Activated naive CD4-positive, alpha-beta T cell treated with anti-CD3 and anti-CD28 coated beads for 36 hours (primary cell): ENCODE measurements at places on chromosomes 4 and X. TPM values are rescaled to one million over a fixed set of nuclear protein-coding genes. Genes with fewer than 3 reads are reported as not detected.

The STPG2 gene
- not detected for total RNA-seq

The SORCS2 gene
- 0.07 TPM for total RNA-seq

The KCND1 gene
- total RNA-seq: 2.1 TPM

The UCP1 gene
- total RNA-seq: not detected

The SSX3 gene
- not detected for total RNA-seq

The EPHA5 gene
- total RNA-seq: not detected

The WNK3 gene
- total RNA-seq: 0.25 TPM

The HNRNPD gene
- total RNA-seq: 367 TPM

The H2BW1 gene
- total RNA-seq: not detected

The GABRA4 gene
- total RNA-seq: not detected

The GPC3 gene
- 0.49 TPM for total RNA-seq

The PDLIM3 gene
- total RNA-seq: 0.25 TPM

The ADGRG2 gene
- not detected for total RNA-seq

The LIMCH1 gene
- total RNA-seq: not detected

The PPARGC1A gene
- not detected for total RNA-seq

DNA sequence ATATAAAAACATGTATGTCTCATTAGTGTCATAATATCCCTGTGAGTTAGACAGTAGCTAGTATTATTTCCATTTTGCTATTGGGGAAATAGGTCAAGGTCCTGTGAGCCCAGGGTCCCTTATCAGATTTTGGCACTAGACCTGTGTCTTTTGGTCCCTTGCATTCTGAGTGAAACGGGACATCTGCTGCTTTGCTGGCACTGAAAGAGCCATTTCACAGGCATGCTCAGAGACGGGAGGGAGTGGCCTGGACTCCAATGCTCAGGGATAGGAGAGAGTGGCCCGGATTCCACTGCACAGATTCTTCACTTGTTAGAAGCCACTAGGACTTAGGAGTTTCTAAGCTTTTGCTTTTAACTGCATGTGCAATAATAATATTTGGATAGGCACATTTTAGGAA is 177.2 kb downstream of the TSPAN5 start:
- no peak for DNase-seq

GRCh38 chr4:108155373-108155772 is 13.4 kb downstream of the LEF1 start:
- DNase-seq: peak; percentile 76

DNA sequence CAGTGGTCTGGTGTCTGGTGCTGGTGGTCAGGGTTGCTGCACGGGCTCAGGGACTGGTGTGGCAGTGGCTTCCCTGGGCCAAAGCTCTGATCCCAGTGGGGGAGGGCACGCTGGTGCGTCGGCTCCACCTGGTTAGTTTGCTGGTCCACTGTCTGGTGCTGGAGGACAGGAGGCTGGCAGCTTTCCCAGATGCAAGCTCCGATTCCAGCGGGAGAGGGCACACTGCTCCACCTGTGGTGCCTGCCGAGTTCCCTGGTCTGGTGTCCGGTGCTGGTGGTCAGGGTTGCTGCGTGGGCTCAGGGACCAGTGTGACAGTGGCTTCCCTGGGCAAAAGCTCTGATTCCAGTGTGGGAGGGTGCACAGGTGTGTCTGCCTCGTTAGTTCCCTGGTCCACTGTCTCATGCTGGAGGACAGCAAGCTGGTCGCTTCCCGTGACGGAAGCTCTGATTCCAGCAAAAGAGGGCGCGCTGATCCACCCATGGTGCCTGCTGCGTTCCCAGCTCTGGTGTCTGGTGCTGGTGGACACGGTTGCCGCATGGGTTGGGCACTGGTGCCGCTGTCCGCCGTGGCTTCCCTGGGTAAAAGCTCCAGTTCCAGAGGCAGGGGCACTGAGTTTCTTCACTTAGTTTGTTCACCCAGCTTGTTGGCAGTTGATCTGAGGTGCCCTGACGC is 5.8 kb downstream of the VMA21 start:
- no peak for DNase-seq

DNA sequence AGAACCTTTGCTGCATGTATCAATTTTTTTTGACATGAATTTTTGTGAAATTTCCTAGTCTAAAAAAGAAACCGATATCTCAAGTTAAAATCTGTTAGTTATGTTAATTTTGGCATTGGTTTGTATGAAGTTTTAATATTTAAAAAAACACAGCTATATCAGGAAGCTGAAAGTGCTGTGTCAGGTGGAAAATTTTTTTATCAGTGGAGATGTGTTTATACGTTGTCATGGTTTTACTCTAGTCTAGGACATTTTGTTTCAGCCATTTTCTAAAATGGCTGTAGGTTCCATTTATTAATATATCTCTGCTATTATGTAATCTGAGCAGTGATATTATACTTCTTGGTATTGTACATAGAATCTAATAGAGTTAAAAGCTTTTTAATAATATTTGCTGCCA is 34.2 kb downstream of the OCRL start:
- no peak for DNase-seq

DNA sequence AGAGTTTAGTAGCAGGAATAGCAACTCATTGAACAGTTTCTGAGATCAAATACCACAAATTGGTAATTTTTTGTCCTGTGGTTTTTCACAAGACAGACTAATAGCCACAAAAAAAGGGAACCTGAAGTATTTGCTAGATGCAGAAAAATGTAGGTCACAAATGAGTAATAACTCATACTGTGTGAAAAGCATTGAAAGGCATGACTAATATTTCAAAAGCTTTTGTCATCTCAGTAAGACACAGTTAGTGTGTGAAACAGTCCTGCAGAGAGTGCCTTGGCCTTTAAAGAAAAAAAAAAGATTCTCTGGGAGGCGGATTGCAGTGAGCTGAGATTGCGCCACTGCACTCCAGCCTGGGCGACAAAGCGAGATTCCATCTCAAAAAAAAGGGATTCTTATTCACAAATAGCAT is 31.4 kb upstream of the SLC25A31 start:
- DNase-seq: no peak

DNA sequence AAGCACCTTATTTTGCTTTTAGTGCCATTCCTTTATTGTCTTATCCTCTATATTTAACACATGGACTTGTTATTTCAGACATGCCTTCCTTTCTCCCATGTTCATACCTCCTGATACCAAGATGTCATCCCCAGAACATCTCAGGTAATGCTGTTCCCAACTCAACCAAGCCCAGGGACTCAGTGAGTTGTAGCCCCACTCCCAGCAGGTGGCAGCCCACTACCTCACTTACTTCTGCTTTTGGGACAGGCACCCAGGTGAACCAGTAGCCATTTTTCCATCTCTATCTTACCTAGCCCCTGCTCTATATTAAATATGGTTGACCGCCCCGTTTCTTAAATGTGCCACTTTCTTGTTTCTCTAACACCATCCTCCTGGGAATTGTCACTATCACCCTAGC is 199.0 kb downstream of the DCHS2 start:
- peak; percentile 30 for DNase-seq

DNA sequence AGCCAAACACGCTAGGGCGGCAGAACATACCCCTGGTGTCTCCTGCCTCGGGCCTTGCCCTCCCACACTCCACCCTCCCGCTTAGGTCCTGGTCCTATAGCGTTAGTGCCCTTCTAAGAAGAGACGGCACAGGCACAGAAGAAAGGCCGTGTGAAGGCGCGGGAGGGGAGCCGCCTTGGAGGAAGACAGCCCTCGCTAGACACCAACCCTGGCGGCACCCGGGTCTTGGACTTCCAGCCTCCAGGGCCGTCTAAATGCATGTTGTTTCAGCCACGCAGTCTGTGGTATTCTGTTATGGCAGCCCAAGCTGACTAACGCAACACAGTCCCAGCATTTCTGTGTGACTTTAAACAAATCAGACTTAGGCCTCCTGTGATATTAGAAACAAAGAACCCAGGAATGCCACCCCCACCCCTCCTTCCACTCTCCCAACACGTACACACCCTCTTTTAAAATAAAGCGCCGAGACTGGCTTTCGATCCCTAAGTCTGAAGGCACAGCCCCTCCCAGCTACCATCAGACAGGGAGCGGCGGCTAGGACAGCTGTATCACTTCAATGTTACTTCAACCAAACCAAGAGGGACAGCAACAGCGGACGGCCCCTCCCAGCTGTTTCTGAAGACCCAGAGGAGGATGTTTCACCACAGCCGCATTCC is 128.0 kb downstream of the AFAP1 start:
- DNase-seq: no peak

DNA sequence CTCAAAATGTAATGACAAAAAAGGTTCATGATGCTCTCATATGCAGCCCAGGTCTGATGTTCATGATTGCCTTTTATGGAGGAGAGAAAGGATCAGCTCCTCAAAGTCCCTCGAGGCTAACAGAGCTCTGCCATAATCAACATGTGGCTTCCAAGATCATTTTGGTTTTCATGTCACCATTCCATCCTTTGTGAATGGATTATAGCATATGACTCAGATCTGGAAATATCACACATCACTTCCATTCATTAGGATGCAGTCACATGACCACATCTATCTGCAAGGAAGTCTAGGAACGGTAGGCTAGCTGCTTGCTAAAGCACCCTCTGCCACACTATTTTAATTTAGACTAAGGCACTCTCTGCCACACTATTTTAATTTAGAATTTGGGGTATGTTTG is 77.6 kb downstream of the COX18 start:
- no peak for DNase-seq

DNA sequence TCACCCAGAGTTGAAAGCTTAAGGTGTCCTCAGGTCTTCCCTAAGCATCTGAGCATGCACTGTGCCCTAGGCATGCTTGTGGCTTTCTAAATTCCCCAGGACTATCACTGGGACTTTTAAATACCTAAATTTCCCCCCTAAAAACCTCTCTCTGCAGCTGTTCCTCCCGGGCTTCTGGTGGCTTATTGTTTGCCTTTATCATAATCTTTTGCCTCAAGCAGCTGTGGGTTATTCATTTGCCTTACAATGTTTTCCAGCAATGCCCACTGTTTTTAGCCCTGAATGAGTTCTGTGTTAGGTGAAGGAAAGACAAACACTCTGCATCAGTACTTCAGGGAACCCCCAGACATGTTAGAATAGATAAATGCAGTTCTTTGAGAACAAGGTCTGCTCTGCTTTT is 455.0 kb downstream of the ZIC3 start:
- no peak for DNase-seq

- no peak for DNase-seq
These were observed 29.9 kb downstream of the PNMA6E start for GRCh38 chrX:153371256-153371655.

DNA sequence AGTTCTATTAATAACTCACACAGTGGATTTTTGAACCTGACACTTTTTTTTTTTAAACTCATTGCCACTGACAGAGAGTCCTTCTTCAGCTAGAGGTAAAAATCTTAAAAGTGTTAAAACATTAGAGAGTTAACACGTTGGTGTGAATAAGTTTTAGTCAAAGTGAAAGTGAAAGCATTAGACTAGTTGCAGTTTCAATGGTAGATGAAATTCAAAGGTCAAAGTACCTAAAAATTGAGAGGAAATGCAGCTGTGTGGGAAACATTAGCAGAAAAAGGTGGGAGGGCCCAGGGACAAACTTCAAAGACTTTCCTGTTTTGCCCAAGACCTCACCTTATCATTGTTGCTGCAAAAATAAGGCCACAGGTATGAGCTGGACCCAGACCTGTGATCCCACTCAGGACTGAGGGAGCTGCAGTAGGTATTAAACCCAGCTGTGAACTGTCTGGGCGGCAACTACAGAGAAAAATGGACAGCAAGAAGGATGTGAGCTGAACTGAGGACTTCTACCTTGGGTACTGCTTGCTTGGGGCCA is 17.6 kb upstream of the GABRA4 start:
- DNase-seq: peak; percentile 5

GRCh38 chr4:150297861-150298474 is 219.7 kb downstream of the DCLK2 start:
- peak; percentile 68 for DNase-seq

GRCh38 chrX:119942831-119943184 is 743 bp downstream of the NKAP start:
- DNase-seq: no peak

- no peak for DNase-seq
These were observed 227.0 kb downstream of the SPRY1 start for GRCh38 chr4:123623611-123624010.

DNA sequence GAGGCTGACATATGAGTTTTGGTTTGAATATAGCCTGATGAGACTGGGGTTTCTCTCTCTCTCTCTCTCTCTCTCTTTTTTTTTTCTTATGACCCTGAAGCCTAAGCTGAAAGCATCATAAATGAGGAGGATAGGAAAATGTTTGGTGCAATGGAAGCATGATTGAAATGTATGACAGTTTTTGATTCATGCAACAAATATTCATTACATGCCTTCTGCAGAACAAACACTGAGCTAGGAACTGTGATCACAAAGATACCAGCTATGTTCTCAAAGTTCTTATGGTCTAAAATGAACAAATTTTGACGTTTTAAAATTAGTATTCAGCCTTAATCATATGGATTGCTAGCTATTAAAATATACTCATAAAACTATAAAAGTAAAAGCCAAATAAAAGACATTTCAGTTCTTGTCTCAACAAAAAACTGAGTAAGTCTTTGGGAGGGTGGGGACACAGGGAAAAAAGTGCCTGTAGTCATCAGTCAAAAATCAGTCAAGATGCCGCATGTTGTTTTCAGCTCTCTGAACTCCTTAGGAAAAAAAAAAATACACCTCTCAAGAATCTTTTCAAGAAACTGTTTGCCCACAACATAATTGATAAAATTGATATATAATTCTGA is 57.2 kb downstream of the NKX6-1 start:
- DNase-seq: no peak

DNA sequence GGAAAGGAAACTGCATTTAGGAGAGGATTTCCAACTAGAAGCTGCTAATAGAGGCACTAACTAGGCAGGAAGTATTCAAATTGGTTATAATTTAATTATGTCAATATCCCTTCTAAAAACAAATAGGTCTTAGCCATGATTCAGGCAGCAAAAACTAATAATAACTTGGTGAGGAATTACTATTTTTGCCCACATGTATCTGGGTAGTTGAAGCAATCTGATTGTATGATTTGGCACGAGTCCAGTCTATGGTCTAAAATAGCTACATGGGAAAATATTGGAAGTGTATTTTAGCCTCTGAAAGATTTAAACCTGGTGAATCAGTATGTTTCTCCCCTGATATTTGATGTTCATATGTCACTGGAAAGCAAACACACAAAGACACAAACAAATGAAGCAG is 62.2 kb downstream of the MFAP3L start:
- DNase-seq: no peak
